ENCODE measurements at places on chromosomes 4 and X.

- no peak overlapping the region for H3K27ac ChIP-seq
- no peak for DNase-seq
- H3K36me3 ChIP-seq, result no peaks in the 10 kb centered on the region
- H3K4me3 ChIP-seq, result no peak overlapping the region
- H3K4me1 ChIP-seq, result peaks cover 10% of the 10 kb centered on the region
Observed at GRCh38 chrX:130830599-130831346, 72.2 kb downstream of the ENOX2 start.

DNA sequence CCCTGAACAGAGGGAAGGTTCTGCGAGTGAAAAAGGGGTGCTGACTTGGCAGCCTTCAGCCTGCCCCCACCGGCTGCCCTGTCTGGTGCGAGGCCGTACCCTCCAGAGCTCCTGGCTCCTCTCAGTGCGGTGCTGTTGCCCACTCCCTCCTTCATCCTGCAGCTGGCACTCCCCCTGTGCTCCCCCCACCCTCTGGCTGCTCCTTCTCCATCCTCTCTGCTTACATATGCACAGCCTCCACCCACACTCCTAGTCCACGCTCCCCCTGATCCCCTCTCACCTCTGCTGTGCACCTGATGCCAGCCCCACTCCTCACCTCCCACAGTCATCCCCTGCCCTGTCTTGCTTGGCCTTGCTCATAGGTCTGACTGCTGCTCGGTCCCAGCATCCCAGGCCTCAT lies 9.9 kb downstream of the MAN2B2 start:
- peaks cover 12% of the 10 kb centered on the region for H3K36me3 ChIP-seq
- DNase-seq, result no peak
- no peak overlapping the region for H3K4me3 ChIP-seq
- no peak overlapping the region for H3K27ac ChIP-seq

- H3K4me3 ChIP-seq, result peak overlapping the region; percentile 93
- DNase-seq, result no peak
- peaks cover 1% of the 10 kb centered on the region for H3K36me3 ChIP-seq
- H3K27me3 ChIP-seq, result no peaks in the 10 kb centered on the region
- peak overlapping the region; percentile 96 for H3K27ac ChIP-seq
- H3K4me1 ChIP-seq, result peaks cover 35% of the 10 kb centered on the region
Observed at GRCh38 chr4:105148356-105148755, 1.7 kb downstream of the TET2 start.

- H3K36me3 ChIP-seq, result no peaks in the 10 kb centered on the region
- no peak overlapping the region for H3K27ac ChIP-seq
- H3K27me3 ChIP-seq, result no peaks in the 10 kb centered on the region
- H3K4me1 ChIP-seq, result peaks cover 5% of the 10 kb centered on the region
- DNase-seq, result no peak
Observed at GRCh38 chr4:100306018-100306417, 115.8 kb upstream of the DDIT4L start.

DNA sequence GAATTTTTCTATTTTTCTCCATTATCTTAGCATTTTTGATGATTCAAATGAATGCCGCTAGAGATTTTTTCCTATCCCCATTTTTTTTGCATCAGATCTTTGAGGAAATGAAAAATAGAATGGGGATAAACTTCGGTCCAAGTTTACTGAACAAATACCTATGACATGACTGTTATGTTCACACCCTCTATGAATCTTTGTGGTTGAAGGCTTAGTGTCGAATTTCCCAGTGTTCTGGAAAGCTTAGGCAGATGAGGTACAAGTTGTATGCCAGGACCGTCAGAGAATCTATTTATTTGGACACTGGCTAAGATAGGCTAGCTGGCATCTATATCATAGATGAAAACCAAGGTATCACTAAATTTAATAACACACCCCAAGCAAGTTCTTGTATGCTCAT lies 123.4 kb downstream of the SPCS3 start:
- no peak for DNase-seq
- no peaks in the 10 kb centered on the region for H3K36me3 ChIP-seq
- no peaks in the 10 kb centered on the region for H3K27me3 ChIP-seq
- H3K4me1 ChIP-seq, result peaks cover 24% of the 10 kb centered on the region

- no peaks in the 10 kb centered on the region for H3K4me1 ChIP-seq
- no peaks in the 10 kb centered on the region for H3K36me3 ChIP-seq
- H3K27ac ChIP-seq, result no peak overlapping the region
Observed at GRCh38 chr4:41665636-41666207, 82.8 kb downstream of the PHOX2B start.

GRCh38 chrX:82087699-82088098 lies 885.8 kb downstream of the SH3BGRL start:
- no peaks in the 10 kb centered on the region for H3K27me3 ChIP-seq
- no peaks in the 10 kb centered on the region for H3K4me1 ChIP-seq
- H3K36me3 ChIP-seq, result peaks cover 3% of the 10 kb centered on the region
- H3K4me3 ChIP-seq, result no peak overlapping the region

- no peak overlapping the region for H3K4me3 ChIP-seq
- no peak overlapping the region for H3K27ac ChIP-seq
- H3K4me1 ChIP-seq, result peaks cover 2% of the 10 kb centered on the region
Observed at GRCh38 chr4:150402871-150403272, 179.1 kb upstream of the MAB21L2 start.

GRCh38 chr4:79982601-79983322 lies 90.3 kb downstream of the ANTXR2 start:
- no peaks in the 10 kb centered on the region for H3K27me3 ChIP-seq
- no peak for DNase-seq
- peaks cover 17% of the 10 kb centered on the region for H3K36me3 ChIP-seq
- no peak overlapping the region for H3K27ac ChIP-seq

DNA sequence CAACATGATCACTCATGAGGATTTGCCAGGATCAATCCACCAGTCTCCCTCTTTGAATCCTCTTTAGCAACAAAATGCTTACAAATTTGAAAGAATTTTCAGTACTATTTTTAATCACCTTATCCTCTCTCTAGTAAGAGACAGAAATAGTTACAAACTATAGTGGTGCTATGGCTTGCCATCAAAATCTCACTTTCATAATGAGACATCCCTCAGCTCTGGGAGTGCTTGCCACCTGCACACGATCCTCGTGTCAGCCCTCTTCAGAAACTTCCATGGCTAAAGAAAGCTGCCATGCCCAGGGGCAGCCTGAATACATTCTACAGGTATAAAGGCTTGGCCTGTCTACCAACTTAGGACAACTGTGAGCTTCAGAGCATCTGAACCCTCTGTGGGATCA lies 5.1 kb upstream of the DHX15 start:
- H3K27me3 ChIP-seq, result no peaks in the 10 kb centered on the region
- H3K36me3 ChIP-seq, result no peaks in the 10 kb centered on the region
- no peak overlapping the region for H3K27ac ChIP-seq
- H3K4me3 ChIP-seq, result no peak overlapping the region
- DNase-seq, result no peak

GRCh38 chrX:50813843-50814661 lies at the start of gene SHROOM4:
SHROOM4 (minus strand) TSS chrX:50814194; CDS start chrX:50814018, 176 bp downstream.
- H3K4me1 ChIP-seq, result peaks cover 2% of the 10 kb centered on the region
- no peaks in the 10 kb centered on the region for H3K36me3 ChIP-seq
- H3K4me3 ChIP-seq, result peak within 1 kb of the TSS; percentile 77
- DNase-seq, result peak; percentile 84
- peak within 1 kb of the TSS; percentile 76 for H3K27ac ChIP-seq

DNA sequence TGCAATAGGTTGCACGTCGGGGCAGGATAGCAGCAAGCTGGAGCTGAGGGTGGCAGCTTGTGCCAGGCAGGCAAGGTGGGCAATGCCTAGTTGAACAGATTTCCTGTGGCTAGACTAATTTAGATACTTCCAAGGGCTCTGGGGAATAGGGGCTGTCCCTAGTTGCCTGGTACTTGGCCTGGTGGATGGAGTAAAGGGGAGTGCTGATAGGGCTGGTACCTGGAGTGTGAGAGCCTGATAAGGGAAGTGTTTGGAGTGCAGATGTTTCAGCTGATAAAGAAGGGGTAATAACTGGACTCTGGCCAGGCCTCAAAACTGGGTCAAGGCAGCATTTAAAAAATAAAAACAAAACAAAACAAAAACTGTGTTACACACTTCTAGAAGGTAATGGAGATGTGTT lies 665.5 kb downstream of the CCSER1 start:
- H3K4me1 ChIP-seq, result no peaks in the 10 kb centered on the region
- no peaks in the 10 kb centered on the region for H3K27me3 ChIP-seq
- H3K4me3 ChIP-seq, result no peak overlapping the region
- no peaks in the 10 kb centered on the region for H3K36me3 ChIP-seq

GRCh38 chrX:65985922-65986588 lies 53.8 kb downstream of the VSIG4 start:
- H3K36me3 ChIP-seq, result no peaks in the 10 kb centered on the region
- H3K27me3 ChIP-seq, result no peaks in the 10 kb centered on the region
- no peaks in the 10 kb centered on the region for H3K4me1 ChIP-seq

GRCh38 chrX:39144956-39145355 lies 343.7 kb downstream of the MID1IP1 start:
- peaks cover 1% of the 10 kb centered on the region for H3K4me1 ChIP-seq
- H3K27ac ChIP-seq, result no peak overlapping the region
- peaks cover 2% of the 10 kb centered on the region for H3K27me3 ChIP-seq
- DNase-seq, result no peak

DNA sequence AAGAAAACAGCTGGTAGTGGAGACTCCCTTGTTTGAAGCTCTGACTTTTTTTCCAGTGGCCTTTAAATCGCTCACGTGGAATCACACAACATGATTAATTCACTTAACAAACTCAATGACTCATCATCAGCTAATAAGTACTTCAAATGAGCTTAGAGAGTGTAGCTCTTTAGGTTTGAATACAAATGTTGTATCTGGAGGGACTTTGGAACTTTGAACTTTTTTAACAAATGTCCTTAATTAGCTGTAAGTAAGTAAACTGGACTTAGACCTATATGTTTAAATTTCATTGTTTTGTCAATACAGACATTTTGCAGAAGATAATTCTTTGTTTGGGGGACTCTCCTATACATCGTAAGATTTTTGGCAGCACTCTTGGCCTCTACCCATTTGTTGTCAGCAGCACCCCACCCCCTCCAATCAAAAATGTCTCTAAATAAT lies 581.1 kb downstream of the SPRY1 start:
- H3K27me3 ChIP-seq, result no peaks in the 10 kb centered on the region
- no peak for DNase-seq
- peaks cover 39% of the 10 kb centered on the region for H3K4me1 ChIP-seq
- no peak overlapping the region for H3K27ac ChIP-seq
- no peak overlapping the region for H3K4me3 ChIP-seq

- no peaks in the 10 kb centered on the region for H3K4me1 ChIP-seq
- no peak overlapping the region for H3K4me3 ChIP-seq
- peak; percentile 75 for DNase-seq
- no peaks in the 10 kb centered on the region for H3K36me3 ChIP-seq
- no peak overlapping the region for H3K27ac ChIP-seq
Observed at GRCh38 chrX:69173906-69174305, 8.7 kb upstream of the PJA1 start.

DNA sequence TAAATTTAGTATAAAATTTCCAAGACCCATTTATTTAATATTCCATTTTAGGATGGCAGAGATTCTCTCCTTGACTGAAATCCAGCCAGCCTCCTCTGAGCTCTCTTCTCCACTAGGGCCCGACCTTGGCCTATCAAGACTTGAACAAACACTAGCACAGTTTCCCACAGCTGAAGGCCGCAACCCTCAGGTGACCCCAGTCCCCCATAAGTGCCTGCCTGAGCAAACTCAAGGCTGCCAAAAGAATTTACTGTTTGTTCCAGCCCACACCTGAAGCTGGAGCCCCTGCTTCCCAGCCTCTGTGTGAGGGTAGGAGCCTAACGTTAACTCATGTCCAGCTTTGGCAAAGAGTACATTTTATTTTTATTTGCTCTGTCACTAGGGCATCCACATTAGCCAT lies 629.0 kb upstream of the ZFP42 start:
- no peaks in the 10 kb centered on the region for H3K36me3 ChIP-seq
- no peak for DNase-seq
- H3K4me1 ChIP-seq, result peaks cover 17% of the 10 kb centered on the region
- no peaks in the 10 kb centered on the region for H3K27me3 ChIP-seq
- H3K4me3 ChIP-seq, result no peak overlapping the region
- H3K27ac ChIP-seq, result no peak overlapping the region

DNA sequence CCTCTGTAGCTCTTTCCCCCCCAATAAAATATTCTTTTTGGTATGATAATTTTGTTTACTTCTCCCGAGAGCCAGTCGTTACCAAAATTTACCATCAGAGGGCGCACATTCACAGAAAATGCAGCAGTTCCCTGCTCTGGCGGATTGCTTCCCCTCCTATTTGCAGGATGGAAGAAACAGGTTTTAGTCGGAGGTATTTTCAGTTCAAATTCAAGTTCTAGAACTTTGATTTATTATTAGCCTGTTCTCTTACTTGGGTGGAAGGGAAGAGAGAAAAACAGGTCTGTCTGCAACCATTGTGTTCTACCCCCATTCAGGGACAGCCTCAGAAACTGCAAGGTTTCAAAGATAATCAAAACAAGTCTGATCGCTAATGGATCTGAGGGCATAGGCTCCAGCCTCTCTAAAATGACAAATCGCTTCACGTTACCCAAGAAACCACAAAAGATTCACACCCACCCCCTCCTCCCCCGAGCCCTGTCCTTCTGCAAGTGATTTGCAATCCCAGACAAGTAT lies 263.8 kb upstream of the RPS6KA3 start:
- no peak for DNase-seq
- H3K4me1 ChIP-seq, result peaks cover 25% of the 10 kb centered on the region
- peak overlapping the region; percentile 55 for H3K4me3 ChIP-seq
- H3K27ac ChIP-seq, result peak overlapping the region; percentile 43

DNA sequence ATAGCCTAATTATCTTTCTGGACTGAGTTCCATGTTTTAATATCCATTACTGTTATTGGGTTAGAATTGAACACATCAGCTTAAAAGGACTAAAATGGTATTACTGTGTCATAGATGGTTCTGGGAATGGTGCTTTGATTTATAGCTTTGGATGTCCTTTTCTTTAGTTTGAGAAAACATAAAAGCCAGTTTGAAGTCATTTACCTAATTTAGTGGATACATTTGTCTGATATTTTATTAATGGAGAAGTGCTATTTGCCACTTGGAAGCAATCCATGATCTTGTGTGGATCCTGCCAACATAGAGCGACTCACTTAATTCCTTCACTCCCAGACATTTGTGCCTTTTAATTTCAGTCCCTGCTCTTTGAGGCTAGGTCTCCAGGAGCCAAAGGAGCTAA lies 212.4 kb upstream of the PACRGL start:
- peaks cover 13% of the 10 kb centered on the region for H3K36me3 ChIP-seq
- no peaks in the 10 kb centered on the region for H3K27me3 ChIP-seq
- DNase-seq, result no peak
- no peak overlapping the region for H3K4me3 ChIP-seq
- peaks cover 6% of the 10 kb centered on the region for H3K4me1 ChIP-seq

GRCh38 chr4:90926957-90927356 lies 799.8 kb downstream of the CCSER1 start:
- no peaks in the 10 kb centered on the region for H3K36me3 ChIP-seq
- no peaks in the 10 kb centered on the region for H3K4me1 ChIP-seq
- H3K27ac ChIP-seq, result no peak overlapping the region
- DNase-seq, result no peak
- no peak overlapping the region for H3K4me3 ChIP-seq
- no peaks in the 10 kb centered on the region for H3K27me3 ChIP-seq
